ENCODE measurements at places on chromosomes 3 and 15.
A peak's percentile ranks its signal among the peaks of the same experiment; 100 is the strongest.

DNA sequence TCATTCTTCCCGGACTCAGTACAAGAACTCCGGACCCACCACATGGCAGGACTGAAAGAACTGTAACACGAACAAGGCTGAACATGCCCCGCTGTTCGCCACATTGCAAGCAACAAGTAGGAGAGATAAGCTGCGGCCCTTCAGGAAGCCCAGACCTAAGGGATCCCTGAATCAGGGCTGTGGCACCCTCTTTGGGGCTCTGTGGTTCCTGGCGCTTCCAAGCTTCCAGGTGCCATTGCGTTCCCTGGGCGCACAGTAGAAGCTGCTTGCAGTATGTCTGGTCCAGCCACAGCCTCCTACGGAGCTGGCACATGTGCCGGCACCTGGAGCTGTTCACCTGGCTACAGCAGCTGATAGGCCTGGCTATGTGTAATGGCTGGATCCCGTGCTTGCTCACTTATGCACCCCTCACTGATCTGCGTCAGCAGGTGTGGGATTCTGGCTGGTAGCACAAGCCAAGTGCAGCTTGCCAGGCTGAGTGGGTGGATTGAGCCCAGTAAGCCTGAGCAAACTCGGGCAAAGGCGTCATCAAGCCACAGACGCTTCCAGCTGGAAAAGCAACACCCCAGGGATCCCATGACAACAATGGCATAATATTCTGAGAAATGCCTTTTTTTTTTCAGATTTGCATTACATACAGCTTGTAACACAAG is 748.6 kb upstream of the GBE1 start:
- DNase-seq, result no peak

DNA sequence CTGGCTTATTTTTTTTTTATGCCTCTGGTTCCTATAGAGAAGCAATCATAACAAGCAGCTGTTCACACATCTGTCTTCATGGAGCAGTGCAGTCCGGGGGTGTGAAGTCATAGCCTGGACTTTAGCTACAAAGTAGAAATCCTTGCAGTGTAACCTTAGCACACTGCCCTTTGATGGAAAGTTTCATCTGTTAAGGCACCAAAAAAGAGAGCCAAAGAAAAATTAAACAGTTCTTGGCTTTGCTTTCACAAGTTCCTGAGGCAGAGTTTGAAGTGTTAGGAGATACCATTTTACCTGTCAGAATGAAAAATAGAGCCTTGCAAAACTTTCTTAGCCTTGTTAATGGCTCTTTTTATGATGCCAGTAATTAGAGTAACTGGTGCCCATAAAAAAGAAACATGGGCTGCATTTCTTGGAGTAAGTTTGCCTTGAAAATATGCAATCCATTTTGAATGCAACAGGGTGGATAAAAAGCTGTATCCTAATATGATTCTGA is 84.1 kb downstream of the PIK3R4 start:
- no peak for DNase-seq

- DNase-seq, result no peak
Observed at GRCh38 chr3:47425383-47425778, 44.6 kb downstream of the PTPN23 start.

DNA sequence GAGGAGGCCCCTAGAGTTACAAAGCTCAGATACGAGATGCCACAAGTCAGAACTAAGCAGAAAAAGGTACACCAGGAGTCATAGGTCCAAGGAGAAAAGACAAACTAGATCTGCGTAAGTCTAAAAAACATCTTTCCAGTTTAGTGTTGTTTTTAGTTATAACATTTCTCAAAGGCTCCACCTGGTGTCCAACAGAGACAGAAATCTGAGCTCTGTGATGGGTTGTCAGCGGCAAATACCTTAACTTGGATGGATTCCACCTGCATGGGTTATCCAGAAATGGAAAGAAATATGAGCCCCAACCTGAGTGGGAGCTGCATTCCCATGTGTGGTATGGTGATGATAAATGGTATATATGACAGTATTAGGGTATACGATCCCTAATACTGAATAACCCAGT is 238.6 kb upstream of the CHRM5 start:
- no peak for DNase-seq

DNA sequence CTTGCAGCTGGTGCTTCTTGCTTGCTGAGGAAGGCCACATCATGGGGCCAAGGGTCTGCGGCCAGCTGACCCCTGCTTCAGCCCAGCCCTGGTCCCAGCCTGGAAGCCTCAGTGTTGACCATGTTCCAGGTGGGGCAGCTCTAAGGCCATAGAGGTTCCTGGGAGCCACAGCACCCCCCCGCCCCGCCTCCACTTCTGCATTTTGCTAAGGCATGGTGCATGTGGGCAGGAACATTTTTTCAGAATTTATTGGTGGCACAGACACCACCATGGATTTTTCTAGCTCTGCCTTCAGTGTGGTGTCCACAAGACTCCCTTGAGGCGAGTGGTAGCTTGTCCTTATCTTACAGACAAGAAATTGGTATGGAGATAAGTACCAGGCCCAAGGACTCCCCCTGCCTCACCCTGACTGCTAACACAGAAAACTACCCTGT is 1.9 kb upstream of the CHST14 start:
- DNase-seq, result peak; percentile 23

- no peak for DNase-seq
Observed at GRCh38 chr15:58065445-58066041, at the start of gene ALDH1A2. TSS of gene ALDH1A2 (minus strand) at chr15:58065711. CDS start at chr15:58065650, 61 bp downstream.

DNA sequence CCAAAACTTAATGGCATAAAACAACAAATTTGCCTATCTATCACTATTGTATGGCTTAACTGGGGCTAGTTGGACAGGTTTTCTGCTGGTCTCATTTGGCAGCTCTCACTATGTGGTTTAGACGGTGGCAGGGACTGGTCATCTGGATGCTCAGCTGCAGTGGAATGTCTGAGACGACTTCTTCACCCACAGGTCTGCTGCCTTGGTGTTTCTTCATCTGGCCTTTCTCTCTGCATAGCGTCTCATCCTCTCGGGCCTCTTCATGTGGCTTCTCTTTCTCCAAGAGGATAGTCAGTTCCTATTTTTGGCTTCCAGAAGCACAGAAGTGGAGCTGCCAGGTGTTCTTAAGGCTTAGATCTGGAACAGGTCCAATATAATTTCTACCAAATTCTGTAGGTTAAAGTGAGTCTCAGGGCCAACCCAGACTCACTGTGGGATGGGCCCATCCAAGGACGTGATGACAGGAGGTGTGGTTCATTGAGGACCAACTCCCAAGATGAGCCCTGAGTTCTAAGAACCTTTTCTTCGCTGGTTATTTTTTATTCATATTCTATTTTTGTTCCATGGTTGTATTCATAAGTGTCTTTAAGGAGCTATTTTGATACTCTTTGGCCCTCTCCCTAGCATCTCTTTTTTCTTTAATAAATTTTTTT is 18.6 kb downstream of the UBE2Q2 start:
- no peak for DNase-seq

- no peak for DNase-seq
Observed at GRCh38 chr15:56891852-56892440, 26.5 kb upstream of the TCF12 start.

- no peak for DNase-seq
Observed at GRCh38 chr3:4407941-4408340, 59.1 kb downstream of the SUMF1 start.

GRCh38 chr15:25711164-25711563 is 152.0 kb downstream of the ATP10A start:
- no peak for DNase-seq

- DNase-seq, result no peak
Observed at GRCh38 chr3:95775486-95776094, 1038.8 kb upstream of the EPHA6 start.

DNA sequence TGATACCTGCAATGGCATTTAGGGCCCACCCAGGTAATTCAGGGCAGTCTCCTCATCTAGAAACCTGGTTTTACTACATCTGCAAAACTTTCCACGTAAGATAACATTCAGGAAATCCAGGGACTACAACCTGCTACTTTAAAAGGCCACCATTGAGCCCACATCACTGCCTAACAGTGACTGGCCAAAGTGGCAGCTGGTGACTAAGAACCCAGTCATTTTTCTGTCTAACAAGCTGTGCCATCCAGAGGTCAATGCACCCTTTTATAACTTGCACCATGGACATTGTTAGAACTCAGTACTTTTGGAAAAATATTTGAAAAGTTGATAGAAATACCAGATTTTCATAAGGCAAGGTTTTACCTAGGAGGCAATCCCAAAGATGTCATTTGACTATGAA is 492.4 kb downstream of the OTOL1 start:
- DNase-seq, result no peak

DNA sequence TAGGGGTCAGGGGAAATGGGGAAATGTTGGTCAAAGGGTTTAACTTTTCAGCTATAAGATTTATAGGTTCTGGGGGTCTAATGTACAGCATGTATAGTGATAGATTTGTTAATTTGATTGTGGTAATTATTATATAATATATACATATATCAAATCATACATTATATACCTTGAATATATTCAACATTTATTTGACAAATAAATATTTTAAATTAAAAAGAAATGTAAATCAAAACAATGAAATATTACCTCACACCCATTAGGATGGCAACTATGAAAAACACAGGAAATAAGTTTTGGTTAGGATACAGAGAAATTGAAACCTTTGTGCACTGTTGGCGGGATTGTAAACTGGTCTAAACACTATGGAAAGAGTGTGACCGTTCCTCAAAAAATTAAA is 85.0 kb upstream of the SLCO2A1 start:
- no peak for DNase-seq

DNA sequence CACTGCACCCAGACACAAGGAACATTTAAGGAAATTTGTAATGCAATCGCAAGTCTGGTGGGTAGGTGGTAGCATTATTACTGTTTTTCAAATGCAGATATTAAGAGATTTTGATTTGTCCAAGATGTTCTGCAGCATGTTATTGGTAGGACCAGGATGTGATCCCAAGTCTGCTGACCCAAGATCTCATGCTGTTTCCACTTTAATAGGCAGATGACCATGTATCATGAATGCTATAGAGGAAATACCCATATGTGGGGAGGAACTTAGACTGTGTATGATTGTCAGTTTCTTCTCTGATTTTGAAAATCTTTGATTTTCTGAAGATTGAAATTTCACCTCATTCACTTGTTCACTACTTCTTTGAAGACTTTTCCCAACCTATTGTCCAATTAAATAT is 28.7 kb downstream of the ATP6V1A start:
- no peak for DNase-seq

DNA sequence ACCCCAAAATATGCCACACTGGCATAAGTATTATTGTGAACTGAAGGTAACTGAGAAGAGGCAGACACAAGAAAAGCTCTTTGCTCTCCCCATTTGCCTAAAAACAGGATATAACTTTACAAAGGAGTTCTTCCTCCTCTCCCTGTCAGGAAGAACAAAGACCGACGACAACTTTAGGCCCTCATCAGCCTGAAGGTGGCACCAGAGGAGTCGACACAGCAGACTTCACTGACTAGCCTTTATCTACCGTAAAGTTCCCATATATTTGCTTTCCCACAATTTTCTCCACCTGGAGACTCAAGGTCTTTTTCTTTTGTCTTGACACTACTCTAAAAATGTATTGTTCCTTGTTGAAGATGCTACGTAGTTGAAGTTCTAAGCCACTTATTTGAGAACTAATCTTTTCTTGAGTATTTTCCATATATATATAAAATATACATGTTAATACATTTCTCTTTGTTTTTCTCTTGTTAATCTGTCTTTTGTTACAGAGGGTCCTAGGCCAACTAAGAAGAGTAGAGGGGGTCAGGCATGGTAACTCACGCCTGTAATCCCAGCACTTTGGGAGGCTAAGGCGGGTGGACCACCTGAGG is 16.2 kb upstream of the XIRP1 start:
- peak; percentile 67 for DNase-seq

- DNase-seq, result no peak
Observed at GRCh38 chr15:33026614-33027013, 167.9 kb downstream of the FMN1 start.

DNA sequence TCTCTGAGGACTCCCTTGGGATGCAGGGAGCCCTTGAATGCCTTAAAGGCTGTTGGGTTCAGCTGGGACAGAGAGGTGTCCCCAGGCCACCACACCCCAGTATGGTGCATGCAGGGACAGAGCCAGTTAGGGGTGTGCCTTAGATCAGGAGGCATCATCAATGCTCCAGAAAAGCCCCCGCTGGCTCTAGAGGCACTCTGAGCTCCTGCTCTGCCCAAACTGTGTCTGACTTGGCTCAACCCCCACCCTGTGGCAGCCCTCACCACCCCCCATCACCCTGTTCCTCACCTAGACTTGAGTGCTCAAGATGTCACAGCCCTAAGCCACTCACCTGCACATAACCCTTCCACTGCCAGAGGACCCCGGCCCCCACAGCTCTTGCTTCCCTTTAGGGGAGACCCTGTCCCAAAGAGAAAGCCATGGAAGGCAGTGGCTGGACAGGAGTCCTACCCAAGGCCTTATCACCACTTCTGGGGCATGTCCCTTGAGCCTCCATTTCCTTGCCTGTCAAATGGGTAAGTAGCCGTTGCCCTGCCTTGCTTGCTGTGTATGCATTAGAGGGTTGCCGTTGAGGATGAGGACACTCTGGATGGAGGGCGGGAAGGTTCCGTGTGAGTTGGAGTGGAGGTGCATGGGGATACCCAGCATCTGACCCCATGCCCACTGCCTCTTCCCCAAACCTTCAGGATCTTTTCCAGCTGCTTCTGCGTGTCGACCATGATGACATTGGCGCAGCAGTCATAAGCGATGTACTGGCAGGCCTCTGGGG is 41.4 kb downstream of the ACSBG1 start:
- DNase-seq, result no peak

GRCh38 chr3:150725548-150725947 is 21.8 kb upstream of the ERICH6 start:
- no peak for DNase-seq

GRCh38 chr15:74396445-74397238 is 29.2 kb upstream of the CYP11A1 start:
- peak; percentile 93 for DNase-seq

DNA sequence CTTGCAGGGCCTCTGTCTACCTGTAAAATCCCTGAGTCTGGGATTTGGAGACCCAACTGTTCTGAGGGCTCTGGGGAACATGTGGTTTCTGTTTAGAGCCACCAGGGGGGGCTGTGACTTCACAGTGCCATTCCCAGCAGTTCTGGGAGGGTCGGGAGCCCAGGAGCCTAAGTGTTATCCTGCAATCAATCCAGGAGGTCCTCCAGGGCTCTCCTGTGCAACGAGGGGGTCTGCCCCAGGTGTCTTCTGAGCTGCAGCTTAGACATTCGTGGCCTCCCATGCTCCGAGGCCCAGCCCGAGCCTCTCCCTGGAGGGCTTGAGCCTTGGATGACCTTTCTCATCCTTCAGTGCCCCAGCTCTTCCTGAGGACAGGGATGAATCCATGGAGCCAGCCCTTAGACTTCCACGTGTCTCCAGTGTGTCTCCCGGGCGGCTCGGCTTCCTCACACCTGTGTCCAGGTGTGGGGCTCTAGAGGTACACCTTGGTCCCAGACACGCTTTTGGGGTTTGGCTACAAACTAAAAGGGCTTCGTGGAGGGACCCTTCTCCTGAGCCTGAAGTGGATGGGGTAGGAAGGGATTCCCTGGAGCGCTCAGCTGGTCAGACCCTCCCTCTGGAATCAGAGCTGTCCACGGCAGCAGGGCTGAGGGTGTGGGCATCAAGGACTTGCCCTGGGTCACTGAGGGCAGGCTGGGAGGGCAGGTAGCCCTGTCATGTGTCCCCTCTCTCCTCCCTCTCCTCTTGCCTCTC is 20.3 kb upstream of the ABTB1 start:
- peak; percentile 9 for DNase-seq

Measured in MV-4-11 (cell line).